ENCODE measurements at places on chromosomes 5 and 9. TPM values are rescaled to one million over a fixed set of nuclear protein-coding genes. Genes with fewer than 3 reads are reported as not detected.
A peak's percentile ranks its signal among the peaks of the same experiment; 100 is the strongest.

- ATAC-seq = no peak
Measured at GRCh38 chr5:16669776-16670175, 53.0 kb upstream of the RETREG1 start.

DNA sequence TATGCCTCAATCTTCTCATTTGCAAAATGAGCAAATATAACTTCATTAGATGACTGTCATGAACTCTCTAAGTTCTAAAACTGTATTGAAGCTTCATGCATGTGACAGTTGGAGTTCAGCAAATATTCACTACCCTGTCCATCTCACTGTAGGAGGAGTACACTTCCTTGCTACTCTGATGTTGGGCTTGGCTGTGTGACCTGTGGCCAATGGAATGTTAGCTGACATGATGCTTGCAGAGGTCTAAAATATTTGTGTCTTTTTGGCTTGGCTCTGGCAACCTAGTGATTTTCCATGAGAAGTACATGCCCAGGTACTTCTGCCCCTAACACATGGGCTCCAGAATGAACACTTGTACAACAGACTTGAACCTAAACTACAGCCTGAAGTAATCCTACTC lies 203.1 kb upstream of the ANKH start:
- no peak for ATAC-seq

GRCh38 chr5:59592101-59592500 lies 301.4 kb downstream of the PDE4D start:
- ATAC-seq = peak; percentile 57

DNA sequence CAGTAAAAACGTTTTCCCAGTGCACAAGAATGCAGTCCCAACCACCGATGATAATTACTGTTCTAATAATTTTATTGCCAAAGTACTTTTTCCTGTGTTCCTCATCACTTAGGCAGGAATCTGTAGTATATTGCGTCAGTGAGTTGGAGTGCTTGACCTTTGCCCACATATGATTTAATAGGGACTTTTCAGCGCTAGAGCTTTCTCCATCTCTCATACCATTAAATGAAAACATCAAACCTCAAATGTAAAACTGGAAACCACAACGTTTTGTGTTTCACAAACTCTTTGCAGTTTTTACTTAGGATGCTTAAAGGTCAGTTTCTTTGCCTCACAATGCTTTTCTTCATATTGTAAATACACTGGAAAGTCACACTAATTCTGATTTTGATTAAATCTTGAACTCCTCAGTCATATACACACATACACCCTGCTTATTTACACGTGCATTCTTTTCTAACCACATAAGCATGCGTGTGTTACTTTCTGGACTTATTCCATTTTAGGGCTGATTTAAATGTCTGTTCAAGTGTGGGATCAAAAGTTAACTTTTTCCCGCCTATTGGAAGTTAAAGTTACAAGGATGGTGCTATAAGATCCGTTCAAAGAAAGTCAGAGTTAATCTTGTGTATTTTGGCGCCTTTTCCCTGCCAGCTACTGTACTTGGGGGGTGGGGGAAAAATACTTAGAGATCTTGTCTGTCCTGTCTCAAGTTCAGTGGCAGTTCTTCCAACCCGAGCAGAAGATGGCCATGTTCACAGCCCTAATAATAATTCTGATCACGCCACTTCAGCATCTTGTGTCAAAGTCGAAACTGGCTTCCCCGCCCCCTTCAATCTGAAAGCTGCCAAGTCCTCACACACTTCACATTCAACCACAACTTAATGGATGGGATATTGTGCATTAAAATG lies 6.6 kb upstream of the NFIB start:
- ATAC-seq = peak; percentile 19

NR2F1 gene
- not detected for total RNA-seq

MLANA gene
- not detected for total RNA-seq

PCDHGA2 gene
- total RNA-seq = not detected

SLIT3 gene
- total RNA-seq = 0.26 TPM
